ENCODE measurements at places on chromosomes 2 and 18.

GRCh38 chr18:66722671-66723070, 118.8 kb upstream of the CDH19 start:
- no peak for DNase-seq

GRCh38 chr2:170361090-170361936, 183.4 kb downstream of the MYO3B start:
- DNase-seq, result no peak

DNA sequence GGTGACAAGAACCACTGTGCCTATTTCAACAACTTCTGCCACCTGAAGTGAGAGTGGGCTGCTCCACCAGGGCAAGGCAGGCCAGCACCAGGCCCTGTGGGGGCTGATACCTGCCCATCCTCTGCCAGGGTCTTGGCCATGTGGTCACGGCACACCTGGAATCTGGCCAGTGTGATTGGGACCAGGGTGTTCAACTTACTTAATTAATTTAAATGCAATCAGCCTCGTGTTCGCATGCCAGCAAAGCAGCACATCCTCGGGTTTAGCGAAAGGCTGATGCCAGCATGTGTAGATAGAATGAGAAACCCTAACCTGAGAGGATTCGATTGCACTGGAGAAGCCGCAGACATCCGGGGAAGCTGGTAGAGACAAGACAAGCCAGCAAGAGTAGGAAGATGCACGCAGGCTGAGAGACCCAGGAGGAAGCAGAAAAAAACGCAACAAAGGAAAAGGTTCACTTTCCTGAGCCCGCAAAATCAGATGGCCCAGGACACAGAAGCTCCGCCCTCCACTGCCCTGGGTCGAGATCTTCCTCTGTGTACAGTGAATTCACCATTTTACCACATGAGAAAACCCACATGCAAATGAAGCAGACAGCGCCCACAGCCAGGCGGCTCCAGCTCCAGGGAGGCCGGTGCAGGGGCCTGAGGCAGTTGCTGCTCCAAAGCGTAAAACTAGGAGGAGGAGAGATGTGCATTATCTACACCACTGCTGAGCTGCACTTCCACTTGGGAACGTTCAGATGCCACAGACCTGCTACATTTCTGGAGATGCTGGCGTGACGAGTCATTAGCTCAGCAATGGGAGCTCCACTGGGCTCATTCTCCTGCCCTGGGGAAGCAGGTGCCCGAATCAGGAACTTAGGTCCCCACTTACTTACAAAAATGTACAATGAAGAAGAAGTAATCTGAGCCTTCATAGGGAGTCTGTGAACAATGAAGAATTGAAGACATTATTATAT, 92.1 kb downstream of the TMEM18 start:
- no peak for DNase-seq

DNA sequence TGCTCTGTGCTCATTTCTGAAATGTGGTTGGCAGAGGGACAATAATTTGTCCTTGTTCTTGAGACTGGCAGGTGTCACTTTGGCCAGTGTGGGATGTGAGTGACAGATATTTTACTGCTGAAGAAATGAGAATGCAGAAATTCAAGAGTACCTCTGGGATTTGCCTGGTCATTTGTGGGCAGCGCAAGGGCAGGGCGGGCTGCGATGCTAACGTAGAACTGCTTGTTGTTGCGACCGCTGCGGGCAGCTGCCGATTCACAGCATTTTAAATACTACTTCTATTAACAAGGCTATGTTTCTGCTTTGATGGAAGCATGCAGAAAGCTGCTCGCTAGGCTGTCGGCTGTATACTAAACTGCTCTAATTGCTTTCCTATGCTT, 268.6 kb downstream of the FIGN start:
- no peak for DNase-seq

- peak; percentile 49 for DNase-seq
Observed at GRCh38 chr2:152200565-152201465, 25.3 kb upstream of the STAM2 start.

DNA sequence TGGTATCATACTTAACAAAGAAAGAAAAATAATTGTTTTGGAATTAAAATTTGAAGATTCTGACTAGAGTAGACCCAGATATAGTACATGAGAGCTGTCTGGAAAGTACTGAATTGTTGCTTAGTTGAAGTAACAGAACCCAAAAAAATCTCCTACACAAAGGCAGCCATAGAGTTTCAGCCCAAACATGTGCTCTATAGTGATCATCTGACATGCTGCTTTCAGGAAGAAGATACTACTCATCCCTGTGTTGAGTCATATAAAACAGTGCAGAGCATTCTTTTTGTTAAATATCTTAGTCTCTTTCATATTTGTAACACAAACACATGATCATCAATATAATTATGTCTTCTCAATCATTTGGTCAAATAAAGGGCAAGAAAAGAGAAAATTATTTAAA, 84.8 kb upstream of the PTPRM start:
- DNase-seq, result no peak

GRCh38 chr2:239598011-239598731, 197.4 kb upstream of the HDAC4 start:
- DNase-seq, result peak; percentile 30

GRCh38 chr2:198097630-198098029, 293.2 kb downstream of the PLCL1 start:
- no peak for DNase-seq

- DNase-seq, result no peak
Observed at GRCh38 chr2:28835781-28836180, 25.1 kb downstream of the SPDYA start.
